ENCODE measurements at places on chromosomes 5 and 9.

DNA sequence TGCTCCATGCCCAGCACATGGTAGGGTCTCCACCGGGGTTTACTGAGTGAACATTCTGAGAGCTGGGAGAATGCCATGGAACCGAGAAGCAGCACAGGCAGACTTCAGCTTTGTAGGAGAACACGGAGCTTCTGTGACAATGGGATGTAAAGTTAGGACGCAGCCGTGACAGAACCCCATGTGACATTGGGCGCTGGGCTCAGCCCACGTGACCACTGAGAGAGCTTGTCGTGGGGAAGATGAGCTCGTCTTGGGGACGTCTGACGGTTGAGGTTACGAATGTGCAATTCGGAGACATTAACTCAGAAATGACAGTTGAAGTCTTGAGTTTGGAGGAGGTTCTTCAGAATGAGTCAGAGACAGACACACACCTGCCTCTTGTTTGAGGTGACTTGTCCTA, 13.5 kb downstream of the SDHA start:
- no peaks in the 10 kb centered on the region for H3K27me3 ChIP-seq
- H3K4me1 ChIP-seq, result no peaks in the 10 kb centered on the region
- H3K36me3 ChIP-seq, result no peaks in the 10 kb centered on the region
- no peak overlapping the region for H3K4me3 ChIP-seq
- DNase-seq, result no peak

DNA sequence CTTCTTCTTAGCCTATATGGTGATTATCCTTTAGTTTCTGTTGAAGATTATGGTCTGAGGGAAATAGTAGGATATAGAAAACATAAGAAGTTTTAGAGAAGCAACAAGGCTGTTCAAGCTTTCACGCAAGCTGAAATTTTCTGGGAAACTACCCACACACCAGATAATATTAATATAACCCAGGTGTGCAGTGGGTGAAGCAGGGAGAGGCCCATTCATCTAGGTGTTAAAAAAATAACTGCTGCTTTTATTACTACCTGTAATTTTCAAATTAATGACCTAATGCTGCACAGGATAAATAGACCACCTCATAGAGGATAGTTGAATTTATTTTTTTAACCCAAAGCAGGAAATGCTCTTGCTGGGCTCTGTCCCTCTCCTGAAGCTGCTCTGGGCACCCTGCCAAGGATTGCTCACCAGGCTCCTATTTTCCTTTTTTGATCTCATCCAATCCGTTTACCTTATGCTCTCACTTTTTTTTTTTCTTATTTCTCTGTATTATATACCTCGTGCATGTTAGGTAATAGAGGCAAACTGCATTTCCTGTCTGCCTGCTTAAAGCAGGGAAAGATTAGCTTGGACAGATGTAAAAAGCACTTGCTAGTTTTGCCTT, 124.3 kb upstream of the SLC12A2 start:
- H3K4me1 ChIP-seq, result peaks cover 20% of the 10 kb centered on the region
- H3K4me3 ChIP-seq, result no peak overlapping the region
- peak; percentile 67 for DNase-seq
- H3K27ac ChIP-seq, result peak overlapping the region; percentile 64
- no peaks in the 10 kb centered on the region for H3K36me3 ChIP-seq

- DNase-seq, result no peak
- H3K27ac ChIP-seq, result no peak overlapping the region
- H3K4me3 ChIP-seq, result no peak overlapping the region
- no peaks in the 10 kb centered on the region for H3K36me3 ChIP-seq
- no peaks in the 10 kb centered on the region for H3K27me3 ChIP-seq
These were observed 12.4 kb downstream of the PTTG1 start for GRCh38 chr5:160434022-160434531.

GRCh38 chr5:80941496-80941895, 18.7 kb upstream of the RASGRF2 start:
- H3K4me1 ChIP-seq, result no peaks in the 10 kb centered on the region
- DNase-seq, result no peak
- no peaks in the 10 kb centered on the region for H3K27me3 ChIP-seq
- H3K4me3 ChIP-seq, result no peak overlapping the region
- no peak overlapping the region for H3K27ac ChIP-seq

Data from breast epithelium (tissue), 4 donors.